ENCODE measurements at places on chromosomes 4 and X.

DNA sequence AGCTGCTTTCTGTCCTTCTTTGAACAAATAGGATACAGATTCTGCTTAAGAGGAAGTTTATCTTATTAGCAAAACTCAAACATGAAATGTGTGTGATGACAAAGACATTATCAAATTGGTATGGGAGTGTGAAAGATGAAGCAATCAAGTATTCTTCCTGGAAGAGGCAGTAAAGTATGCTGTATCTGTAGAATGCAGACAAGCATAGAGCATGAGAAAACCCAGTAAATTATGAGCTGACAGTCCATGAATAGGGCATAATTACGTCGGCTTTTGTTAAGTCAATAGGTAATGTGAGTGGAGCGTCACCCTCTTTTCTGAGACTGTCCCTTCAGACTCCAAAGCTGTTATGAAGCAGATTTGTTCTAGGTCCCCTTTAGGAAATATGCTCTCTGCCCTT is 458.6 kb upstream of the NWD2 start:
- DNase-seq, result no peak

- DNase-seq, result no peak
Observed at GRCh38 chr4:13640149-13640940, 12.8 kb upstream of the BOD1L1 start.

GRCh38 chr4:113316879-113317278 is 267.4 kb downstream of the ANK2 start:
- DNase-seq, result peak; percentile 49

DNA sequence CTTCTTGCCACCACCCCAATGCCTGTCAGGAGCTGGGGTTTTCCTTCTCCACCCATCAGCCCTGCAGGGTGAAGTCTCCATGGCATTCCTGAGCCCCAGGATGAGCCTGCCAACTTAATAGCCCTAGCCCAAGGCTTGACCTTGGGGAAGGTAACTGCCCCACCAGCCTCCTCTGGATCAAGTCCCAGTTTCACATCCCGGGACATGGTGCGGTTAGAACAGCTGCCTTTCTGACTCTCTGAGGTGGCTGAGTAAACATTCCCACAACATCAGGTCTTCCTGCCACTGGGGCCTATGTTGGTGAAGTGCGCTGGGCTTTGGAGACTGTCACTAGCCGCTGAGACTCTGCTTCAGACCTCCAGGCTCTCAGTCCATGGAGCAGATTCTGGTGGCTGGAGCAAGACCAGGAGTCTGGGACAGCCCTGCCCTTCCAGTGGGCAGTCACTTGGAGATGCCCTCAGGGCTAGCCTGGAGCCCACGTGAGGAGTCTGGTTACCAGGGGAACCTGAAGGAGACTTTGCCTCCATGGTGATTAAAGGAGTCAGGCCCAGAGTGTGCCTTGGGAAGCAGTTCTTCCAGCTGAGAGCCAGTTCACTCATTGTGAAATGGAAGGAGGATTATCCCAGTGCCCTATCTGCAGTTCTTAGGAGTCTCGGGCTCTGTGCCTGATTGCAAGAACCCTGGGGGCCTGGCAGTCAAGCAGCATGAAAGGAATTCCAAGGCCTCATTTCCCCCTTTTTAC is 56.8 kb downstream of the SMIM20 start:
- DNase-seq, result no peak

DNA sequence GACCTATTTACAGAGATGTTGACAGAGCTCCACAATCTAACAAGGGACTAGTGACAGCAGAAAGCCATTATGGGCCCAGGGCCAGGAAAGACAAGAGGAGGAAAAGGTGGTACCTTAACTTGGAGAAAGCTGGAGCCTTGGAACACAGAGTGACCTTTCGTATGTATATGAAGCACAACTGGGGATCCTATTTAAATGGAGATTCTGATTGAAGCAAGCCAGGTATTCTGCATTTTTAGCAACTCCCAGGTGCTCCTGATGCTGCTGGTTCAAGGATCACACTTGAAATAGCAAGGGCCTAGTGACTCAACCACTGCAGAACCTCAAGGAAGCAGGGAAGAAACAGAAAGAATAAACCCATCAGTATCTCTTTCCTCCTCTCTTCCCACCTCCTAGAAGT is 99.4 kb downstream of the TMEM47 start:
- no peak for DNase-seq

DNA sequence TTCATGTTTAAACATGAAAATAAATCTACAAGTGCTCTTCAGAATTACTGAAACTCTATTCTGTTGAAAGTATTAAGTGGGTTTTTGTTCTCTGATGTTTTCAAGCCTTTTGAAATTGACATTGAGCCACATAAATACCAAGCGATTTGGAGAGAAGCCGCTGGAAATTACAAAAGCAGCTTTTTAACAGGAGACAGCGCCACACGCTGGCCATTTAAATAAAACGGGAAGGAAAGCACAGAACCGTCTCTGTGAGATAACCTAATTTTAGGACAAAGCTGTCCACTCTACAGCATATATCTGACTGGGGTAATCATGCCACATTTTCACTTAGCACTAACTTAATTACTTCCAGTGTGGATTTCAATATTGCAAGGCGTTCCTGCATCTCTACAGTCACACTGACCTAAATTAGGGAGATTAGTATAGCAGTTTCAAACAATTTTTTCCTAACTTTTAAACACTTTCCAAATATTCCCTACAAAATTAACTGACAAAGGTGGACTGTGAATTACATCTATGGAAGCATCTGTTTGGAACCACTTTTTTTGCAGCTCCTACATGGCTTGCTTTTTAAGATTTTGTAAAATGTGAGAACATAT is 6.8 kb upstream of the ANOS1 start:
- DNase-seq, result peak; percentile 47

DNA sequence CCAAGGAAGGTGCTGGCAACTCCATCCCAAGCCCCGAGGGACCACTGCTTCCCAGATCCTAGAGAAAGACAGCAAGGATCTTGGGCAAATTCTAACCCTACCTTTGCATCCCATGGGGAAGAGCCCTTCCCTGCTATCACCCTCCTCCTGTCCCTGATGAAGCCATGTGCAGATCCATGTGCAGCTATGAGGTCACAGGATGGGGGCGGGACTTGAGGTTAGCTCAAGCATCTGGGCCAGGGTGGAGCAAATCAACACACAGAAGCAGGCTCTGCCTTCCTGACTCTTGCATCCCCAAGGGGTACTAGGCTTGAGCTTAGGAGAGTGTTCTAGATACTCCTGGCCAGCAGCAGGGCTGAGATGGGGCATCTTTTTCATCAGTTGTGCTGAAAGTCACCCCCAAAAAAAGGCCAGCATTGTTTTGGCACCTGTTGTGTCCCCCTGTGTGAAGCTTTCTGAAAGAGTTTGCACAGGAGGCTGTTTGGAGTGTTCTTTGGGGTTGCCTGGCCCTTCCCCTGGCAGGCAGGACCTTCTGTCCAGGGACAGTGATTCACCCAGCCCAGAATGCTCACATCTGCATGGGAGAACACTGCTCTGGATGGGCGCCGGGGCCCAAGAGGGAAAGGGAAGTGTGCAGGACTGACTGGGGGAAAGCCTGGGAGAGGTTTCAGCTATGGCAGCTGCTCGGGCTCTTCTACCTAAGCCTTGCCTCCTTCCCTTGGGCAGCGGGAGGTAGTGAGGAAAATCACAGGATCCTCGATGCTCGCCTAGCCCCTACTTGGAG is 50.8 kb downstream of the PRPS1 start:
- peak; percentile 72 for DNase-seq

- no peak for DNase-seq
Observed at GRCh38 chrX:21781976-21782375, 24.1 kb upstream of the SMPX start.

- no peak for DNase-seq
Observed at GRCh38 chr4:79864500-79865200, 208.4 kb downstream of the ANTXR2 start.

DNA sequence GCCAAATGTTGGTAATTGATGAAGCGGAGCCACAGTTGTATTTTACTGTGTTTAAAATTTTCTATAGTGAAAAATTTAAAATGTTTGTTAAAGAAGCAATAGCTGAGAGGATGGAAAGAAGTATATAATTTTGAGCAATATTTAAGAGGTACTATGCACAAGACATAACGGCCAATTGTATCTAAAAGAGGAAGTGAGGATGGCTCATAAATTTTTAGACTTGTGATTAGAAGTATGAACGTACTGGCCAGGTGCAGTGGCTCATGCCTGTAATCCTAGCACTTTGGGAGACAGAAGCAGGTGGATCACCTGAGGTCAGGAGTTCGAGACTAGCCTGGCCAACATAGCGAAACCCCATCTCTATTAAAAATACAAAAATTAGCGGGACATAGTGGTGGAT is 12.7 kb upstream of the HHIP start:
- DNase-seq, result no peak

DNA sequence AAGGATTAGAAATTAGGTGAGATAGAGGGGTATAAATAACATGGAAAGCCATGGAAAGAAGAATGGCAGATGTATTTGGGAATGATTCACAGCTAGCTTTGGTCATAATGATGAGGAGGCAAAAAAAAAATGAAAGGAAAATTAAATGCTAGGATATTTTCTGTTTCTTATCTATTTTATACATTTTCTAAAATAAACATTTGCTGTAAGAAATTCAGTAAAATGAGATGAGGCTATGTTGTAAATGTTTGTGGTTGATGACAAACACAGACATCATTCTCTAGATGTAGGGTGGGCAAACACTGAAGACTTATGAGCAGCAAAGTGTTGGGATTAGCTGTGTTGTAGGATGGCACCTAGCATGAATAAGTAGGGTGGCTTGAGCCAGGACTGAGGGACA is 407.1 kb downstream of the IL15 start:
- DNase-seq, result no peak

GRCh38 chrX:149909324-149910177 is 19.8 kb upstream of the HSFX4 start:
- no peak for DNase-seq
